ENCODE measurements at places on chromosomes 13 and 19.

GRCh38 chr13:113947311-113948033 is 26.4 kb downstream of the C13orf46 start:
- no peaks in the 10 kb centered on the region for H3K36me3 ChIP-seq
- H3K4me1 ChIP-seq: no peaks in the 10 kb centered on the region
- no peak for DNase-seq
- H3K27me3 ChIP-seq: no peaks in the 10 kb centered on the region
- H3K4me3 ChIP-seq: no peak overlapping the region

DNA sequence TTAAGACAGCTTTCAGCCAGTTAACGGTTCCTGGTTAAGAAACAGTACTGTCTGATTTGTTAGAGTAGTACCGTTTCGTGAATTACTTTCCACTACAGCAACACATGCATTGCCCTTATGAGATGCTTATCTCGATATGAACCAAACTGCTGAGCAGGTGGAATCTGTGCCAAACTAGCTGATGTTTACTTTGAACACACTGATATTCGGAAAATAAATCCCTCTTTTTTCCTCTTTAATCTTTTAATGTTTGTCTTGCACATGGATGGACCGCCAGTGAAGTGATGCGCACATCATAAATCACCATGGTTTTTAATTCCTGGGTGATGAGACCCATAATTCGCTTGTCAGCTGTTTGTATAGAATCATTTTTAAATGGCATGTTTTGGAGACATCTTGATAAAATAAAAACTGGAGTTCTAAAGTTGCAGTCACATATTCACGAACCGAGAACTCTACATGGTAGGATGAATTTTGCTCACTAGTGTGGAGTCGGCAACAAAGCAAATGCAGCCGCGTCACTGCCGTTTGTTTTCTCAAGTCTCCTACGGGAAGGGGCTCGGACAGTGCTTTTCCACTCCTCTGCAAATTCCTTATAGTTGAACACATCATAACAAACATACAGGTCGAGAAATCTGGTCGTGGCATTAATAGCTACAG is 1.1 kb downstream of the GJA3 start:
- peak overlapping the region; percentile 61 for H3K4me3 ChIP-seq
- peak; percentile 18 for DNase-seq
- H3K4me1 ChIP-seq: peaks cover 5% of the 10 kb centered on the region
- H3K27ac ChIP-seq: peak overlapping the region; percentile 71

DNA sequence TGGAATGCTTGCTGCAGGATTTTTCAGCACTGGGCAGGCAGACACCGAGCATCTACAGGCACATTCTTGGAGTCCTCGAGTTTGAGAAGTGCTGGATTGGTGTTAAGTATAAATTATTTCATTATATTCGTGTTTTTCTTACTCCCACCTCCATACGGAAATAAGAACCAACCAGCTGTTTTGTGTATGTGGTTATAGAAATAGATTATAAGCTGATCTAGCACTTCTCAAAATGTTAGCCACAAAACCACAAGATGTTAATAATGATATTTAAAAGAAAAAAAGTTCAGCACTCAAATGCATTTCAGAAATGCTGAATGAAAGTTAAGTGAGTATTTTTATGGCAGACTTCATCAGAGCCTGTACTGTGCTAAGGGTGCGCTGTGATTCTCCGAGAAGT is 24.0 kb upstream of the TEX29 start:
- H3K36me3 ChIP-seq: no peaks in the 10 kb centered on the region
- no peaks in the 10 kb centered on the region for H3K27me3 ChIP-seq
- H3K4me1 ChIP-seq: no peaks in the 10 kb centered on the region
- DNase-seq: no peak

DNA sequence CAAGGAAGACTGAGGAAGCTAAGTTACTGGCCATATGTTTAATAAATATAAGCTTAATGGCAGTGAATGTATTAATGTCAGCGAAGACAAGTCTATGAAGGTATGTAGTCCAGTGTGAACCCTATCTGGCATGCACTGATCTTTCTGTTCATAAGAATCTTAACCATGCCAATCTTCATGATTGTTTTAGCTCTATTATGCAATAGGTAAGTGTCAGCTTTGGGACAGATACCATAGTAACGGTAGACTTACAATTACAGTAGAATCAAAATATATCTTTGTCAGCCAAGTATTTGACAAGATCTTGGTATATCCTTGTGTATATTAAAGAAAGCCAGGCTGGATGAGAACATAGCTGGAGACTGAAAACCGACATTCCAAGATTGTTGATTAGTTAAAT is 428.5 kb downstream of the SPRY2 start:
- H3K27me3 ChIP-seq: no peaks in the 10 kb centered on the region
- no peak for DNase-seq
- H3K27ac ChIP-seq: no peak overlapping the region
- no peak overlapping the region for H3K4me3 ChIP-seq
- H3K36me3 ChIP-seq: no peaks in the 10 kb centered on the region

DNA sequence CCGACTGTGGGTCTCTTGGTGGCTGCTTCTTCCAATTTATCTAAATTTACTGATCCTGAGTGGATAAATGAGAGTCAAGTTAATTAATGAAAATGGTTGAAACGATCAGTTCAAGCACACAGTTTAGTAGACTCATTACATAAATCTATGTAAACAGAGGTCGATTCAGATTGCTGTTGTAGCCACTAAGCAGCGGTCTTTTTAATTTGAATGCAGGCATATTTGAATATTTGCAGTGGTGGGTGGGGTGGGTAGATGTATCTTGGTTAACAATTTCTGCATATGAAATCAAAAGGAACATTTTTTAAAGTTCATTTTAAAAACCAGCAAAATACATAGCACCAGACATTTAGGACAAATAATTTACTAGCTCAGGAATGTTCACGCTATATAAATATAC is 325.9 kb downstream of the KLF12 start:
- H3K4me3 ChIP-seq: no peak overlapping the region
- no peaks in the 10 kb centered on the region for H3K27me3 ChIP-seq
- no peak overlapping the region for H3K27ac ChIP-seq
- H3K36me3 ChIP-seq: no peaks in the 10 kb centered on the region

DNA sequence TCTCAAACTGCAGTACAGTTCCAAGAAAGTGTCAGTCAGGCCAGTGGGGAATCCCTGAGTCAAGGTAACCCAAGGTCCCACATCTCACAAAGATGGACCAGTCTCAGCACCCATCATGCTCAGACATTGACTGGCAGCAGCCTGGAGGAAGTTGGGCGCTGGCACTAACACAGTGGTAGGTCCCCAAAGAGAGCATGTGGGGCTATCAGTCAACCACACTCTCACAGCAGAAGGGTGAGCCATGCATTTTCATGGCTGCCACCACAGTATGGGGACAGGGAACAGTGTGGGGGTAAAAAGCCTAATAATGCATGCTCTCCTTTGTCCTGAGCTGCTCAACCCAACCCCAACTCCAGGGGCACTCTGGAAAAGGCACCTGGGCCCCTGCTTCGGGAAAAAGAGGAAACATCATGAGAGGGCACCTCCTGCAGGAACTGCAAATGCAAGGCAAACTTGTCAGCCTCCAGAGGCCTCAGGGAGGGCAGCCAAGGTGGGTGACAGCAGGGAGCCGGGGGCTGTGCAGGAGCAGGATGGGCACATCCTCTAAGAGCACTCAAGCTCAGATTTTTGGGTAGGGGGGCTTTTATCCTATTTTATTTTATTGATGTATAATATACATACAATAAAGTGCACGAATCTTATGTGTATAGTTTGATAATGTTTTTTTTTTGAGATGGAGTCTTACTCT is 9.5 kb upstream of the PLEKHF1 start:
- no peak for DNase-seq
- no peaks in the 10 kb centered on the region for H3K27me3 ChIP-seq
- no peak overlapping the region for H3K4me3 ChIP-seq
- H3K36me3 ChIP-seq: no peaks in the 10 kb centered on the region
- no peaks in the 10 kb centered on the region for H3K4me1 ChIP-seq

- H3K27me3 ChIP-seq: no peaks in the 10 kb centered on the region
- H3K4me3 ChIP-seq: no peak overlapping the region
- no peak for DNase-seq
- H3K36me3 ChIP-seq: no peaks in the 10 kb centered on the region
- H3K27ac ChIP-seq: no peak overlapping the region
Measured at GRCh38 chr13:20170921-20171320, 10.1 kb upstream of the GJA3 start.

GRCh38 chr19:49261602-49262001 is 63.4 kb downstream of the SLC6A16 start:
- H3K27me3 ChIP-seq: no peaks in the 10 kb centered on the region
- no peak overlapping the region for H3K27ac ChIP-seq
- DNase-seq: no peak
- no peak overlapping the region for H3K4me3 ChIP-seq

GRCh38 chr19:18993115-18993514 is 40.2 kb downstream of the SUGP2 start:
- no peak for DNase-seq
- no peak overlapping the region for H3K27ac ChIP-seq
- no peaks in the 10 kb centered on the region for H3K27me3 ChIP-seq
- H3K36me3 ChIP-seq: no peaks in the 10 kb centered on the region
- no peak overlapping the region for H3K4me3 ChIP-seq
- no peaks in the 10 kb centered on the region for H3K4me1 ChIP-seq

DNA sequence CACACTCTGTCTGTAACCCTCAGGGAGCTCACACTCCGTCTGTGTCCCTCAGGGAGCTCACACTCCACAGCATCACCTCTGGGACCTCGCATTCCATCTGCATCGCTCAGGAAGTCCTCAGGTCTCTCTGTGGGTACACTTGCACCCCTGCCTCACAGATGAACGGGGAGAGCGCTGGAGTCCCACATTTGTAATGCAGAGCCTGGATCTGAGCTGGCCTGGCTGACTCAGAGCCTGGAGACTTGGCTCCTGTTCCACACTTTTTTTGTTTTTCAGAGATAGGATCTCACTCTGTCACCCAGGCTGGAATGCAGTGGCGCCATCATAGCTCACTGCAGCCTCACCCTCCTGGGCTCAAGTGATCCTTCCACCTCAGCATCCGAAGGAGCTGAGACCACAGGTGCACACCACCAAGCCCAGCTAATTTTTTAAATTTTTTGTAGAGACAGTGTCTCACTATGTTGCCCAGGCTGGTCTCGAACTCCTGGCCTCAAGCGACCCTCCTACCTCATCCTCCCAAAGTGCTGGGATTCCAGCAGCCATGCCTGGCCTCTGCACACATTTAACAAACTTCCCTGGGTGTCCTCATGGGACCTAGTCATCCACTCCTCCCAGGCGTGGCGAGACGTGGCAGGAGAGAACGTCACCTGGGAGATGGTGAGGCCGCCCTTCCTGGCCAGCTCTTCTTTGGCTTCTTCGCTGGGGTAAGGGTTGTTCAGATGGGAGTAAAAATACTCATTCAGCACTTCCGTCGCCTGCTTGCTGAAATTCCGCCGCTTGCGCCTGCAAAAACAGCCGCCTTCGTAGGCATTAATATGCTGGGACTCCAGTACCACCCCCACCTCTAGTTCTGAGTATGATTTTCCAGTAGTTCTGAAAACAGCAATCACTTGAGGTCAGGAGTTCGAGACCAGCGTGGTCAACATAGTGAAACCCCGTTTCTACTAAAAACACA is 31.0 kb downstream of the CILP2 start:
- no peaks in the 10 kb centered on the region for H3K4me1 ChIP-seq
- no peak overlapping the region for H3K4me3 ChIP-seq
- no peak overlapping the region for H3K27ac ChIP-seq
- H3K36me3 ChIP-seq: no peaks in the 10 kb centered on the region

- H3K27ac ChIP-seq: peak overlapping the region; percentile 90
- DNase-seq: no peak
- peaks cover 2% of the 10 kb centered on the region for H3K4me1 ChIP-seq
Measured at GRCh38 chr19:49664171-49665035, 1.3 kb downstream of the IRF3 start.

DNA sequence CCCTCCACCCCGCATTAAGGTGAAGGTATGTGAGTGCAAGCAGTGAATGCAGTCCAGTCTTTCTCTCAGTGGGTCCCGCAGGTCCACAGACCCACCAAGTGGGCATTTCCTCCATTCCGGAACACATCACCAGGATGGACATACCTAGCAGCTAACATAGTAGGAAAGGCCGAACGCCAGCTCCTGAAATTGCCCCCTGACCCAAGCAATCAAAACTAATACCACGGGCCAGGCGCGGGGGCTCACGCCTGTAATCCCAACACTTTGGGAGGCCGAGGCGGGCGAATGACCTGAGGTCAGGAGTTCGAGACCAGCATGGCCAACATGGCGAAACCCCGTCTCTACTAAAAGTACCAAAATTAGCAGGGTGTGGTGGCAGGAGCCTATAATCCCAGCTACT is 71.7 kb upstream of the VSTM2B start:
- H3K36me3 ChIP-seq: no peaks in the 10 kb centered on the region
- H3K27me3 ChIP-seq: peaks cover 2% of the 10 kb centered on the region
- no peak overlapping the region for H3K4me3 ChIP-seq
- no peaks in the 10 kb centered on the region for H3K4me1 ChIP-seq
- H3K27ac ChIP-seq: no peak overlapping the region
- no peak for DNase-seq

DNA sequence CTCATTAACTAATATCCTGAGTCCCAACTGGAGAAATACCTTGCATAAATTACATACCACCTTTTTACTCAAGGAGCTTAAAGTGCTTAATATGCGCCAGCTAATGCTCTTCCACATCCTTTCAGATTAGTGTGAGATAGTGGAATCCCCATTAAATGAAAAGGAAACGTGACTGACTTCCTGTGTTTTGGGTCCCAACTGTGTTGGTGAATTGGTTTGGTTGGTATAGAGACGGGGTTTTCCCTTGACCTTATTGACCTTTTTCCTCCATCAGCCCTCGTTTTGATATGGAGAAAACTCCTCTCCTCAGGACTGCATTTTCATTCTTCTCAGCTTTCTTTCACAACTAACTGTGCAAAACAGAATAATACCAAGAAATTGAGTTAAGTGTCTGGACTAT is 163.5 kb downstream of the PAN3 start:
- H3K4me3 ChIP-seq: no peak overlapping the region
- H3K4me1 ChIP-seq: no peaks in the 10 kb centered on the region
- DNase-seq: no peak
- no peak overlapping the region for H3K27ac ChIP-seq
- H3K36me3 ChIP-seq: no peaks in the 10 kb centered on the region
- H3K27me3 ChIP-seq: no peaks in the 10 kb centered on the region

DNA sequence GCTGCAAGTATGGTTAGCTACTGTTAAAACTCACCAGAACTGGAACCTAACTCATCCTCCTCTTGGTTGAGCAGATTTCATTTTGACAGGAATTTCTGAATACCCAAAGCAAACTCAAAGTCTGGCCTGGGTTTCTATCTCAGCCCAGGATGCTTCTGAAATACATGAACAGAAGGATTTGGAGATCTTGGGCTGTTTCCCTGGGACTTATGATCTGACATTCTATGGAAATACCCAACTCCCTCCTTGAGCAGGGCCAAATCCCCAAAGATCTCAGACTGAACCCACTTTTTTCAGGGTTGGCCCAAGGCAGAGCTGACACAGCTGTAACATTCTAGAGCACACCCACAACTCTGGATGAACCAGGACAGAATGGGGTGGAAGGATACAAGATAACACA is 1.1 kb upstream of the ITM2B start:
- no peak for DNase-seq
- no peaks in the 10 kb centered on the region for H3K27me3 ChIP-seq
- H3K4me3 ChIP-seq: no peak overlapping the region
- peak overlapping the region; percentile 73 for H3K27ac ChIP-seq
